ENCODE measurements at places on chromosomes 5 and 9.

- peak; percentile 24 for DNase-seq
Observed at GRCh38 chr5:154260224-154260927, 69.8 kb downstream of the GALNT10 start.

- no peak for DNase-seq
Observed at GRCh38 chr9:109110329-109111021, 9.3 kb downstream of the TMEM245 start.

GRCh38 chr5:109705596-109705995 is 15.9 kb downstream of the MAN2A1 start:
- peak; percentile 35 for DNase-seq

DNA sequence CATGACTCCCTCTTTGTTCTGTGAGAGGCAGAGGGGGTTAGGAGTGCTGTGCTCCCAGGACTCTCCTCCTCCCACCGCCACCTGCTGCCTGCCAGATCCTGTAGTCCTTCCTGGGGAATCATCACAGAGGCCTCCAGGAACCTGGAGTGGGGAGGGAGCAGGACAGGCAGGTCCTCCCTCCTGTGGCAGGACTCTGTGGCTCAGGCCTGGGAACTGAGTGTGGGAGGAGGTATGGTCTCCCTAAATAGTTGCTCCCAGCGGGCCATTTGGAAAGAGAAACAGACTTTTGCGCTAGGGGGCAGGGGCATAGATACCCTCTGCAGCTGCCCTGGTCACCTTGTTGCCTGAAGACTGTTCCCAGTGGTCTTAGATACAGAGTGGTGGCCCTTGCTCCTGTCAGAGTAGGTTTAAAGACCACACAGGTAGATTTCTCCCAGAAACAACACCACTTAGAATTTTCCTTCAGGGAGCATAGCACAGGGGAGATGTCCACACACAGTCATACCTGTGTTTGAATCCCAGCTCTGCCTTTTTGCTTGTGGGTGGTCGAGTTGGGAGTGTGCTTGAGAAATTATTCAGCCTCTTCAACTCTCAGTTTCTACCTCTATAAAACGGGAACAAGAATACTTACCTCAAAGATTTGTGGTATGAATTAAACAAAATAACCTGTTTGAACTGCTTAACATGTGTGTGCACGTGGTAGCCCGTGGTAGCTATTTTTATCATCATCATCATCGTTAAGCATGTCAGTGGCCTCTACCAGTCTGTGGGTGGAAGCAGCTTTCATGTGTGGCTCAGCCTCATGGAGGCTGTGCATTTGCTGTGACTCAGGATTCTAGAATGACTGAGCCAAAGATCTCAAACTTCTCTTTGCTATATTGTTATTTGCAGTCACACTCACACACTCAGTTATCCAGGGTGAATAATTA is 55.8 kb downstream of the SLC22A5 start:
- no peak for DNase-seq

DNA sequence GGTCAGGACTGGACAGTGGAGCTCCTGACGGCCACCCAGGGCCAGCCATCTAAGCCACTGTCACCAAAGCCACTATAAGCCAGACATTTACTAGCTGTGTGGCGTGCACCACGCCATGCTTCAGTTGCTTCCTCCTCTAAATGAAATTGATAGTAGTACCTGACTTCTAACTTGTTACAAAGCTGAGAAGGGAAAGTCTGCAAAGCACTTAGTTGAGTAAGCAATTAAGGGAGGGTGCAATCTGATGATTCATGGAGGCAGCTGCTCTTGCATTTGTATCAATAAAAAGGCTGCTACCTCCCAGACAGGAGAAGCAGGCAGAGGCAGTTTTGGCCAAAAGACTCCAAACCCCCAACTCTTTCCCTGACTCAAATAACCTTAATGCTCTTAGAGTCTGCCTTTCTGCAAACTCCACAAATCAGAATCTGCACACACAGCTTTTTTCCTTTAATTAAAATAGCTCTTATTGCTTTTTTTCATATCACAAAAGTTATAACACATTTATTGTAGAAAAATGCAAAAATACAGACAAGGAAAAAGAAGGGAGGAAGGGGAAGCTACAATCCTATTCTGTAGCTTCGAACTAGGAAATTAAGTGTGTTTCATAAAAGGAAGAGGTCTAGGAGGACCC is 19.3 kb upstream of the RAPGEF1 start:
- DNase-seq, result no peak

GRCh38 chr5:19314840-19315239 is 673.2 kb downstream of the CDH18 start:
- DNase-seq, result peak; percentile 35

DNA sequence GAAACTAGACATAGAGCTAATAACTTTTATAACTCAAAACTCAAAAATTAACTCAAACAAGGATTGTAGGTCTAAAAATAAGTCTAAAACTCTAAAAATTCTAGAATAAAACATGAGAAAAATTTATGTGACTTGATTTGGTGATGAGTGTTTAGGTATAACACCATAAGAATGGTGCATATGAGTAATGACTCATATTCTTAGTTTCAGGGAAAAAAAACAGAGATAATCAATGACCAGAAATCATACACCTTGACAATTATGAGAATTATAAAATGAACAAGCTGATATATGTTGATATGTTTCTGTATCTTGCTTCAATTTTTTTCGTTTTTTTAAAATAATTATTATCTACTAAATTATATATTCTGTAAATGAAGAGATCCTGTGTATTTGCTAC is 541.2 kb downstream of the PTPRD start:
- DNase-seq, result no peak

DNA sequence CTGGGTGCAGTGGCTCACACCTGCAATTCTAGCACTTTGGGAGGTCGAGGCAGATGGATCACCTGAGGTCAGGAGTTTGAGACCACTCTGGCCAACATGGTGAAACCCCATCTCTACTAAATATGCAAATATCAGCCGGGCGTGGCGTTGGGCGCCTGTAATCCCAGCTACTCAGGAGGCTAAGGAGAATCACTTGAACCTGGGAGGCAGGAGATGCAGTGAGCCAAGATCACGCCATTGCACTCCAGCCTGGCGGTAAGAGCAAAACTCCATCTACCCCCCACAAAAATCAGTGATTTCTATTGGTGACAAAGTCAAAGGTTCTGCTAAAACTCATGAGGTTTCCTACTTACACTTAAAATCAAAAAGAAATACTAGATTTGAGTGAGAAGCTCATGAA is 18.8 kb downstream of the CSNK1A1 start:
- no peak for DNase-seq

DNA sequence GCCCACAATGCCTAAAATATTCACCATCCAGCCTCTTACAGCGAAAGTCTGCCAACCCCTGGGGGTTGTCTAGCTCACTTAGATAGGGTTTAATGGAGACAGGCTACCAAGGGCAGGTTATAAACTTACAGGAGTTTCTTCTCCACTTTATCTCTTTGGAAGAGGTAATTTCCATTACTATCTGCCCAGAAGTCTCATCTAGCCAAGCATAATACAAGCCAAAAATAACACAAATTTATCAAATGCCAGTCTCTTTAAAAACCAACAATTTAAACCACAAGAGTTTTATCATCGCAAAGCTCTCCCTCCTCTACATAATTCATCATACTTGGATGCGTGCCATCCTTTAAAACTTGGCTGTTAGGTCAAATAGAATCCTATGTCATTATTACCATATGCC is 6.2 kb downstream of the RBM22 start:
- no peak for DNase-seq

DNA sequence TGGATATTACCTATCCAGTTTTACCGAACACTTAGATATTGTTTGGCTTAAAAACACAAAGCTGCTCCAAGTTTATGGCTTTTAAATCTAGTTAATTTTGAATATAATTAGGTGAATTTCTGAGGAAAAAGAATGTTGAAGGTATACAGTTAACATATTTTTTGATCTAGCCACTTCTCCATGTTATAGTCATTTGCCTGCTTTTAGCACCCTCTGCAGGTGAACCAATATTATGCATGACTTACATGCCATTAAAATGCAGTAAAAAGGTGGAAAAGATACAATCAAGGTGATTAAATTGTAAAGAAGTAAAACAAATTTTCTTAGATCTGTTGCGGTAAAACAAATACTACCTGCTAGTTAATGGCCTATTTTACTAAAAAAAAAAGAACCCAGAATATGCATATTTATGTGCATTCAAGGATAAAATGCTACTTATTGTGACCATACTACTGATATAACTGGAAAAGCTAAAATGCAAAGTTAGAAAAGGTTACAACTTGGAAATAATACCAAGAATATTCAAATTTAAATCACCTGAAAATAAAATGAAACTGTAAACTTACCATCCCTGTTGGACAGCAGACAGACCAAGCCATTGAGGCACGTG is 132.1 kb downstream of the AP3B1 start:
- peak; percentile 63 for DNase-seq

- no peak for DNase-seq
Observed at GRCh38 chr5:80864706-80865435, 95.3 kb upstream of the RASGRF2 start.

DNA sequence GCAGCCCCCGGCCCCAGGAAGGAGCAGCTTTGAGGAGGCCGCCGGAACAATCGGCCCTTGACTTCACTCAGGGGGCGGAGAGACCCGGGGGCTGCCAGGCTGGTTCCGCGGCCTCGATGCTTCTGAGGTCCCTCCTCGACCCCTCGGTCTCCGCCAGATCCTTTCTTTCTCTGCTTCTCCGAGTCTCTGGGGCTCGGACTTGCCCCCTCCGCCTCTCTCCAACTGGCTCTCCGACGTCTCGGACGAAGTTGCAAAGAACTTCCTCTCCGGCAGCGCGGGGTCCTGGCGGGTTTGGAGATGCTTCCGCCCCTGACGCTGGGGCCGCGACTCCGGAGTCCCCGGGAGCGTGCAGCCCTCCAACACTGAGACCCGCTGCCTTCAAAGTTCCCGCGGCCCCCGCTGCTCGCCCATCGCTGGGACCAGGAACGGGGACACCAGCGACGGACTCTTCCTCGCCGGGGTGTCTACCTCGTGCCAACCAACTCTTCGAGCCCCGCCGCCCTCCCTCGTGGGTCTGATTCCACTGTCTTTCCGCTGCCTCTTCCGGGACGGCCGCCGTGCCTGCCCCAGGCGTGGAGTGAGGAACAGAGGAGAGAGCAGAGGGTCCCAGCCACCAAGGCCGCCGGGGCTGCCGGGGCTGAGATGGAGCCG is 7.0 kb downstream of the PAX5 start:
- DNase-seq, result peak; percentile 58

GRCh38 chr9:1005043-1005667 is 28.7 kb downstream of the DMRT3 start:
- DNase-seq, result peak; percentile 89

DNA sequence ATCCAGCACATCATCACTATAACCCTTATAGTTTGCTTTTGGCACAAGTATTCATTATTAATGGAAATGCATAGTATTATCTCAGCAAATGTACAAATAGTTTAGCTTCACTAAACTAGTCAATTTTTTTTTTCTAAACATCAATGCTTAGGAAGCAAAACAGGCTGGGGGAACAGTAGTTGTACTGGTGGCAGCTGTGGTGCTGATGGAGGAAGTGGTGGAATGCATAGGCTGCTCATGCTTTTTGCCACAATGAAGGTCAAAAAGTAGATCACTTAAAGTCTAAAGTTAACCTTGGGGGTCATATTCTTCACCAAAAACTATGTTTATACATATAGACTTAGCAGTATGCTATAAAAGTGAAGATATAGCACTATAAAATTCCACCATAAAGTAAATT is 36.3 kb upstream of the CDKN2B start:
- DNase-seq, result no peak

DNA sequence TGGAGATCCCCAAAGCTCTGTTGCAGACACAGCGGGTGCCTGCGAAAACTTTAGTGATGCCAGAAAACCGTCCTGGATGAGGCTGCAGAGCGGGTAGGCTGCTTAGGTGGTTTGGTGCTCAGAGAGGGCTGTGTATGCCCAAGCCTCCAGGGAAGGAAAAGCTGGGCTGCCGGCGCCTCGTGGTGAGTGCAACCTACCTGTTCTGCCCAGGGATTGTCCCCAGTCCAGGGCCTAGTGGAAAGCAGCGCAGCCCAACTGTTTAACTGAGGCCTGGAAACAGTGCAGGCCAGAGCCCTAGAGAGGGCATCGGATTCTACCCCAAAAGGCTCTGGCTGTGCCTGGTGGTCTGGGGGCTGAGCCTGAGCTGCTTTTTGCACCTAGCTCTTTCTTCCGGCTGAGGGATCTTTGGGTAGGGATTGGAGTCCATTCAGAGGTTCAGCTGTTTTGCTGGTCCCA is 2.8 kb downstream of the LMX1B start:
- DNase-seq, result peak; percentile 46

DNA sequence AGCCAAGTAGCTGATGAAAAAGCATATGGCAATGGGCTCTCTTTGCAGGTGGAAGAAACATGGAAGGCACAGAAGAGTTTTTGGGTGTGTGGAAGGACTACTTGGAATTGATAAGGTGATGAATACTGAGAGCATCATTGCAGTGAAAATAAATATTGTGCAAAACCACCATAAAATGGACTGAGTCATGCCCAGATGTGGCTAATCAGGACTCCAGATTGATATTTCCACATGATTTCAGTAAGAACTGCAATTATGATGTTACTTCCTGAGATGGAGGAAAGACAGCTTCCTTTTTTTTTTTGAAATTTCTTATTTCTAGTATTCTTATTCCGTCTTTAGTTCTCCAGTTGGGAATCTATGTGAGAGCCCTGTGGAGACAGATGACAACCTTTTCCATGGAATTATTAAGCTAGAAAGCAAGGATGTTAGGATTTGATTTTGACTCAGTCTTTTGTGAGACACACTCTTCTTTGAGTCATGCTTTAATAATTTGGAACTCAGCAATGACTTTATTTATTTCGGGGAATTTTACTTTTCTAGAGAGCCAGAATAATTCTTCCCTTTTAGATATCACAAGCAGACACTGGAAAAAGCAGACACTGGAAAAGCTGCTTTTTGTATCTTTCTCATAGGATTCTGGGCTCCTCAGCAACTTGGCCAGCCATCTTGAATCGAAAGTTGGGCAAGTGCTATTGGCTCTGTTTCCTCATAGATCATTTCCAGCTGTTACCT is 94.2 kb upstream of the VCAN start:
- DNase-seq, result no peak

DNA sequence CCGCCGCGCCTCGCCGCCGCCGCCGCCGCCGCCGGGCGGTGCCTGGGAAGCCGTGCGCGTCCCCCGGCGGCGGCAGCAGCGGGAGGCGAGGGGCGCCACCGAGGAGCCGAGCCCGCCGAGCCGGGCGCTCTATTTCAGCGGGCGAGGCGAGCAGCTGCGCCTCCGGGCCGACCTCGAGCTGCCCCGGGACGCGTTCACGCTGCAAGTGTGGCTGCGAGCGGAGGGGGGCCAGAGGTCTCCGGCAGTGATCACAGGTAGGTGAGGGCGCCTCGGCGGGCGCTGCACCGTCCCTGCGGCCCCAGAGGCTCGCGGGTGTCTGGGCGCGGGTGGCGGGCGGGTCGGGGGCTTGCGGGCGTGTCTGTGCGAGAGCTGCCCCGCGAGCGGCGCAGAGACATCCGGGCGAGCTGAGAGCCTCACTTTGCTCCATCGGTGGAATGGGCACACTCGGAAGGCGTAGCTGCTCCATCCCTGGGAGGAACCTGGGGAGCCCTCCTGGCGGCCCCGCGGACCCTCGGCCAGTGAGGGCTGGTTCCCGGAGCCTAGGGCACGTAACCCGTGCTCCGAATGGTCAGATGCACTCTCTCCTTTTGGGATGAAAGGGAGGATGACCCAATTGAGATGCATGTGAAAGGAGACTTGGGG is 864 bp downstream of the PAPPA start:
- peak; percentile 61 for DNase-seq

Data from GM23338 (cell line).